Left renal cortex interstitium (tissue), 4 donors: ENCODE measurements at places on chromosomes 3 and 15. TPM values are rescaled to one million over a fixed set of nuclear protein-coding genes. Genes with fewer than 3 reads are reported as not detected.

DNA sequence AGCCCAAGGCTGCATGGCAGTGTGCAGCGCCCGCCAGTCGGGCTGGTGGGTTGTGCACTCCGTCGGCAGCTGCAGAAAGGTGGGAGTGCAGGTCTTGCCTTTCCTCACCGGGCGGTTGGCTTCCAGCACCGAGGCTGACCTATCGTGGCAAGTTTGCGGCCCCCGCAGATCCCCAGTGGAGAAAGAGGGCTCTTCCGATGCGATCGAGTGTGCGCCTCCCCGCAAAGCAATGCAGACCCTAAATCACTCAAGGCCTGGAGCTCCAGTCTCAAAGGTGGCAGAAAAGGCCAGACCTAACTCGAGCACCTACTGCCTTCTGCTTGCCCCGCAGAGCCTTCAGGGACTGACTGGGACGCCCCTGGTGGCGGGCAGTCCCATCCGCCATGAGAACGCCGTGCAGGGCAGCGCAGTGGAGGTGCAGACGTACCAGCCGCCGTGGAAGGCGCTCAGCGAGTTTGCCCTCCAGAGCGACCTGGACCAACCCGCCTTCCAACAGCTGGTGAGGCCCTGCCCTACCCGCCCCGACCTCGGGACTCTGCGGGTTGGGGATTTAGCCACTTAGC, 4.3 kb downstream of the ISL2 start:
- DNase-seq: no peak

GRCh38 chr3:9032231-9032777, 69.0 kb upstream of the RAD18 start:
- DNase-seq: no peak

Gene EHHADH
- 30.5 TPM for polyA plus RNA-seq

DNA sequence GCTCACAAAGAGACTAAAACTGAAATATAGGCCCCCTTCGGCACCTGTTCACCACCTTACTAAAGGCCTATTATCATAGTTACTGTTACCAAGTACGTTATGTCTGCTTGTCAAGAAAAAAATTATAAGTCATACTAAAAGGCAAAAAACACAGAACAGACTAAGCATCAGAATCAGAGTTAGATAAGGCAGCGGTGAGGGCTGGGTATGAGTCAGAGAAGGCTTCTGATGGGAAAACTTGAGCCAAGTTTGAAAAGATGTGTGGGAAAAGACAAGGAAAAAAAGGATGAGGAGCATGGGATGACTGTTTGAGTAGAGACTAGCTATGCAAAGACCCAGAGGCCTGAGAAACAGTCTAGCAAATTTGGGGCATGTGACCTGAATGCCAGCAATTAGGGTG, 387.2 kb upstream of the SGO1 start:
- DNase-seq: no peak

- DNase-seq: no peak
Observed at GRCh38 chr15:40716165-40716564, 21.2 kb downstream of the RAD51 start.

DNA sequence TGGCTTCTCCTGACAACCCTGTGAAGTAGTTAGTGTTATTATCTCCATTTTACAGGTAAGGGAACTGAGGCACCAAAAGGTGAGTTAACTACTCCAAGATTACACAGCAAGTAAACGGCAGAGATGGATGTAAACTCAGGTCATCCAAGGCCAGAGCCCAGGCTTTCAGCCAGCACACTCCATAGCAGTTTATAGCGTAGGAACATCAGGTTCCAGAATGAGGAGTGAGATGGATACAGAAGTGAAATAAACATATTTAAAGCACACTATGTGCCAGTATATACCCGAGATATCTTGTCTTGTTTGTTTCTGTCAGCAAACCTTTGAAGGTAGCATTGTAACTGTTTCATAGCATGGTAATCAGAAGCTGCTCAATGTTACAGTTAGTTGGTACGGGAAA, 279.0 kb downstream of the OXSM start:
- DNase-seq: no peak
